Natural killer cell (primary cell): ENCODE measurements at places on chromosomes 4 and X.
A peak's percentile ranks its signal among the peaks of the same experiment; 100 is the strongest.

GRCh38 chr4:140717313-140717712 lies 38.9 kb downstream of the TBC1D9 start:
- no peak for DNase-seq

DNA sequence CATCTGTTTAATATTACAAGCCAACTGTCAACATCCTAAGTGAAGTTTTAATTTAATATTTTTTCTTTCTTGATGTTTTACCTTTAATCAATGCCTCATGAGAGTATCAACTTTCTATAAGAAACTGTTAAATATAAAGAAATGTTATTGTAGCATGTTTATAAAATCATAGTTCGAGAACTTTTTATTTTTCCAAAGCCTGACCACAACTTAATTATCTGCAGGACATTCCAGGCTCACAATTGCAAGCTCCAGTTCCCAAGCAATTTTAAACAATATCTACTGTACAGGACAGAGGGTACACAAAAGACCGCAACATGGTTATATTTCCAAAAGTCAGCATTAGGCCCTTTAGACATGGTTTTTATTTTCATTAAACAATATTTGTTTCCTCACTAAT lies 20.1 kb downstream of the STX18 start:
- no peak for DNase-seq

DNA sequence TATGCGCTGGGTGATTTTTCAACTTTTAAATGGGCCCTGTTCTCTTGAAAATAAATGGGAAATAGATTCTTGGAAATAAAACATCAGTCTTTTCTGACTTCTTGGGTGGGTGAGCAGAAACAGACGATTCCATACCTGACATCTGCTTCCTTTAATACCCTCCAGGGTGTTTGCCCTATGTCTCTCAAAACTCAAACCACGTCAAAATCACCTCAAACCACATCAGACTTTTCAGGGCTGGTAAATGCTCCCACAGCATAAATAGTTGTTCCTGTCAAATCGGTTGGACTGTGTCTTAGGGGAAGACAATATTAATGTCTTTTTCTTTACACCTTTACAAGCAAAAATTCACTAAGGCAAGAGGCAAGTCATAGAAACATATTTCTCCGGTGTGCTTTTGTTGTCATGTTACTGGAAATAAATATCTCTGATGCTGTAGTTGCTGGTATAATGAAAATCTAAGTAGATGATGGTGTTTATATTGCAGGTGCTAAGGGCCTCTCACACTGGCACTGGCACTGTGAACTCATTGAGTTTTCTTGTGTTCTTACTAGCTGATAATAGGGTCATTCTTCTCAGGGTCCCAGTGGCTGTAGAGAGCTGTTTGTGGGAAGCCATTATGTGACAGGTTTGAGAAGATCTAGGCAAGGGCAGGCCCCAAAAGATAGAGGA lies 380.4 kb downstream of the RAPGEF2 start:
- DNase-seq: no peak

DNA sequence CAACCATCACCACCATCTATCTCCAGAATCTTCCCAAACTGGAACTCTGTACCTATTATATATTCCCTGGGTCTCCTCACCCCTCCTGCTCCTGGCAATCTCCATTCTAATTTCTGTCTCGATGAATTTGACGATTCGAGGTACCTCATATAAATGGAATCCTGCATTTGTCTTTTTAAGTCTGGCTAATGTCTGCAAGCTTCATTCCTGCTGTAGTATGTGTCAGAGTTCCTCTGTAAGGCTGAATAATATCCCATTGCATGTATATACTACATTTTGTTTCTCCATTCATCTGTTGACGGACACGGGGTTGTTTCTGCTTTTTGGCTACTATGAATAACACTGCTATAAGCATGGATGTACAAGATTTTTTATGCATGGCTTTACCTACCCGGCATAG lies 19.5 kb downstream of the PRKG2 start:
- DNase-seq: no peak

DNA sequence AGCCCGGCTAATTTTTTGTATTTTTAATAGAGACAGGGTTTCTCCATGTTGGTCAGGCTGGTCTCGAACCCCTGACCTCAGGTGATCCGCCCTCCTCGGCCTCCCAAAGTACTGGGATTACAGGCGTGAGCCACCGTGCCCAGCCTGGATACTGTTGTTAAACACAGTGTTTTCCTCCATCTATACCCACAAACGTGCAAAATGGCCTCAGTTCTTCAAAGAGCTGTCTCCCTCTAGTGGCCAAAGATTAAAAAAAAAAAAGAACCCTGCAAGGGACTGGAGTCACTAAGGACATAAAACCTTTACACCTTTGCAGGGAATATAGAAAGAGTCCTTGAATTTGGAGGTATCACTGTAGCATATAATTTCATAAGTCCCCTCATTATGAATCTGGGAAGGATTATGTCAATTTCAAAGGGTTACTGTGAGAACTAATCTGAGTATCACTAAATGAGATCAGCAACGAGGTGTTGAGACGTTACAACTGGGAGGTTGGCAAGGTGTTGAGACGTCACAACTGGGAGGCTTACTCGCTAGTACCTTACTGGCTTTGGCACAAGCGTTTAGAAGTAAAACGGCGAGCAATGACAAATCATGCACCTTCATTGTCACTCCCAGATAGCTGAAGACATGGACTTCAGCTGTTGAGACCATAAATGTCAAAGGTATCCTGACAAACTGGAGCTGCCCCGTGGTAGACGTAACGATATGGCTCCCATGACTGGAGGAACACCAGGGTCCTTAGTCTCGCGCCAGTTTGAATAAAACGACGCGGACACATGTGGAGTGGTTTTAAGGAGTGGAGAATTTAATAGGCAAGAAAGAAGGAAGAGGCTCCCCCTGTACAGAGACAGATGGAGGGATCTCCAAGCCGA lies 33.4 kb upstream of the ENPP6 start:
- no peak for DNase-seq

- peak; percentile 11 for DNase-seq
Observed at GRCh38 chrX:24466025-24466424, 939 bp downstream of the PDK3 start.

- no peak for DNase-seq
Observed at GRCh38 chr4:87973283-87974169, 2.0 kb upstream of the SPP1 start.

- no peak for DNase-seq
Observed at GRCh38 chrX:41982953-41983352, 59.6 kb upstream of the CASK start.

- no peak for DNase-seq
Observed at GRCh38 chr4:145183023-145183422, 2.6 kb upstream of the OTUD4 start.

DNA sequence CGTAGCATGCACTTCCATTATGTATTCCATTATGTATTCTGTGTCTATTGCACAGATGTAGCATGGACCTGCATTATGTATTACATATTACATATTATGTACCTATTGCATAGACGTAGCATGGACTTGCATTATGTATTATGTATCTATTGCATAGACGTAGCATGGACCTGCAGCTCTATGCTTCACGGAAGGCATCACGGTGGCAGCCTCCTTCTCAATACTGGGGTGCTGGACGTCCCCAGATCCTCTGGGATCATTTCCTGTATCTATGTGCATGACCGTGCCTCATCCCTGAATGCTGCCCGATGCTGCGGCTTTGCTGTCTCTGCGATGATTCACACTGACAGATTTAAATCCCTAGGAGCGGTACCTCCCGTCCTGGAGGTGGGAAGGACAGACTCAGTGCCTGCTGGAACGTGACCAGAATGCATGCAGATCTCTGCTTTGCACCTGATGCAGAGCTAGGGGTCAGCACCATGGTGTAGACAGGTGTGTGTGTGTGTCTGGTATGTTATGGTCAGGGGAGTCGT lies 317.5 kb downstream of the DHRSX start:
- no peak for DNase-seq

- DNase-seq: no peak
Observed at GRCh38 chrX:26470941-26471340, 255.0 kb downstream of the MAGEB5 start.

DNA sequence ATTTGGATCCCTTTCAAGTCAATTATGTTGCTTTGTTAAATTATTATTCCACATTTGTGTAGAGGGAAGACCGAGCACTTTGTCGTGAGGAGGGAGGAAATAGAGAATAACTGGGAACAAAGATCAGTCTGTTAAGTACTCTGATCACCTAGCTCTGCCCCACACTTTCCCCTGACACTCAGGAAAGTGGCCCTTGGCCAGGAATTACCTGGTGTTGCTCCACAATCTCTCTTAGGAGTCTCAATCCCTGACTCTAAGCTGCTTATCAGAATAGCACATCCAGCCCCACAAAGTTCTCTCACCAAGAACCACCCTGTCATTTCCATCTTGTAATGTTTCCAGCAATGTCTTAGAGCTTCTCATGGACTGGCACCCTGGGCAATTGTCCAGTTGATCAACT lies 83.8 kb upstream of the BMPR1B start:
- no peak for DNase-seq
